Stimulated activated CD8-positive, alpha-beta memory T cell treated with anti-CD3 and anti-CD28 coated beads, Interleukin-2, amount 100 ng/mL, for 1 hour (primary cell): ENCODE measurements at places on chromosomes 11 and 22.

- DNase-seq: no peak
Observed at GRCh38 chr11:102518296-102519094, 12.1 kb downstream of the MMP7 start.

DNA sequence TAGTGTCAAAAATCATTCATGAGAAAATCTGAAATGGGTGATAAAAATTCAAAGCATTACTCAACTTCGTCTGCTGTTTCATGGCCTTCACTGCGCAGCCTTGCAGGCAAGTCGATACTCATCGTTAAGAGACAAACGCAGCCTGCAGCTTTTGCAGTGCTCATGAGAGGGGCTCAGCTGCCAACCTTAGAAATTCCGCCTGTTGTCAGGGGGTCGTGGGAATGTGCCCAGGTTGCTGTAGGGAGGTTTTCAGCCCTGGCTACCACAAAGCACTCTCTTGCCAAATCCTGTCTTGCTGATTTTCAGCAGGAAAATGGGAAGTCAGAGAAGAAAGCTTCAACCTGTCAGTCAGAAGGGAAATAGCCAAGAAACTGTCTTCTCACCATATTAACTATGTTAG lies 25.4 kb upstream of the GRAMD1B start:
- DNase-seq: no peak

DNA sequence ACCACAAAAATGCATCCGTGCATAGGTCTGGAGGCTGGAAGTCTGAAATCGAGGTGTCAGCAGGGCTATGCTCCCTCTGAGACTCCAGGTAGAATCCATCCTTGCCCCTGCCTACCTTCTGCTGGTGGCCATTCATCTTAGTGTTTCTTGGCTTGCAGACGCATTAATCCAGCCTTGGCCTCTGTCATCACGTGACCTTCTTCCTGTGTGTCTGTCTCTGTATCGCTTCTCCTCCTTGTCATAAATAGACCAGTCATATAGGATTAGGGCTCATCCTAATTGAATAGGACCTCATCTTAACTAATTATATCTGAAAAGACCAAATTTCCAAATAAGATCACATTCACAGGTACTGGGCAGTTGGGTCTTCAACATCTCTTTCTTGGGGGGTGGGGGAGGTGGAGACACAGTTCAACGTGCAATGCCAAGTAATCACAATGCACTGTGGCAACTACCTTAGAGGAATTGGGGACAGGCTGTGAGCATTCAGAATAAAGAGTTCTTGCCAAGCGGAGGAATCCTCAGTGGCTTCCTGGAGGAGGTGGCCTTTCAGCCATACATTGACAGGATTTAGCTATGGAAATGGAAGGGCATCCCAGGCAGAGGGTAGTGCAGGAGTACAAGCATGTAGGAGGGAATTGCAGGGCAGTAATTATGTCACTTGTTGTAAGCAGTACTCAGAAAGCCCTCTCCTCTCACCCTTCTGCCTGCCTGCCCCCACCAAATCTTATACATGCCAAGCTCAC lies 96.2 kb upstream of the SYT13 start:
- DNase-seq: no peak

DNA sequence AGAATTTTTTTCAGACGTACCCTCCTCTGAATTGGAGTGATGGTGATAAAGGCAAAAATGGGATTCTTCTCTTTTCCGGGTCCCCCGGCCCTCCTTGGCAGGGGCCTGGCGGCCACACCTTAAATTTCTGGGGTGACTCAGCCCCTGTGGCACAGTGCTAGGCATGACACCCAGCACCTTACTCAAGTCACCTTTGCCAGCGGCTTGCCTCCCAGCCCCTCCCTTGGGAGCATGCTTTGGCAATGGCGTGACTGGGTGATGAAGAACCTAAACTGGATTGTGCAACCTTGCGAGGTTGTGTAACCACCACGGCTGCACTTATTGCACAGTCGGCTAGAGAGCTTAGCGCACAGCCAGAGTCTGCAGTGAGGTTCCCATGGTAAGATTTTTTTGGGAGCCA lies 16.2 kb upstream of the LDLRAD3 start:
- DNase-seq: no peak

GRCh38 chr11:66874232-66874631 lies 17.4 kb downstream of the LRFN4 start:
- no peak for DNase-seq

DNA sequence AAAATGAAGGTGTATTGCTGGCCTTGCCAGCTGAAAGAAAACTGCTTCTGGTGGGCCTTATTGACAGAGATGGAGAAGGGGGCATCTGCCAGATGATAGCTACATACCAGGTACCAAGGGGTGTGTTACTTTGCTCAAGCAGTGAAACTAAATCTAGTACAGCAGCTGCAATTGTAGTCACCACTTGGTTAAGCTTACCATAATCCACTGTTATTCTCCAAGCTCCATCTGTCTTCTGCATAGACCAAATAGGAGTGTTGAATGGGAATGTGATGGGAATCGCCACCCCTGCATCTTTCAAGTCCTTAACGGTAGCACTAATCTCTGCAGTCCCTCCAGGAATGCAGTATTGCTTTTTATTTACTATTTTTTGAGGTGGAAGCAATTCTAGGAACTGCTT lies 45.8 kb upstream of the LIN7C start:
- DNase-seq: no peak

- peak; percentile 6 for DNase-seq
Observed at GRCh38 chr11:20156876-20157613, 3.2 kb downstream of the DBX1 start.

- no peak for DNase-seq
Observed at GRCh38 chr22:48957311-48957986, 870.2 kb downstream of the BRD1 start.

DNA sequence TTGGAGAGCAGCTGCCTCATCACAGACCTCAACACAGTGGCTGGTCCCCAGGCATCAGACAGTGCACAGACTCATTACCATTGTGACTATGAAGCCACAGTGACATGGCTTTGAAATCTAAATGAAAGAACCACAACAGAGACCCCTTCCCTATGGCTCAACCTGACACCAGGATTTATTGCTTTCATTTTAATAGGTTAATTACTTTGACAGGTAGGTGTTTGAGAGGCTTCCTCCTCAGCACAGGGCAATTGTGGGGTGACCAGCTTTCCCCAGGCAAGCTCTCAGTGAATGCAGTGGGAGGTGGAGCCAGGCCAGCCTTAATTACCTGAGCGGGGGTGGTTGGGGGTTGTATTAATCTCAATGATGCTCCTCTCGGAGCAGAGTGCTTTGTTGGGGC lies 102.3 kb downstream of the CHST1 start:
- DNase-seq: no peak

GRCh38 chr22:16960220-16960883 lies 47.7 kb downstream of the GAB4 start:
- DNase-seq: no peak

DNA sequence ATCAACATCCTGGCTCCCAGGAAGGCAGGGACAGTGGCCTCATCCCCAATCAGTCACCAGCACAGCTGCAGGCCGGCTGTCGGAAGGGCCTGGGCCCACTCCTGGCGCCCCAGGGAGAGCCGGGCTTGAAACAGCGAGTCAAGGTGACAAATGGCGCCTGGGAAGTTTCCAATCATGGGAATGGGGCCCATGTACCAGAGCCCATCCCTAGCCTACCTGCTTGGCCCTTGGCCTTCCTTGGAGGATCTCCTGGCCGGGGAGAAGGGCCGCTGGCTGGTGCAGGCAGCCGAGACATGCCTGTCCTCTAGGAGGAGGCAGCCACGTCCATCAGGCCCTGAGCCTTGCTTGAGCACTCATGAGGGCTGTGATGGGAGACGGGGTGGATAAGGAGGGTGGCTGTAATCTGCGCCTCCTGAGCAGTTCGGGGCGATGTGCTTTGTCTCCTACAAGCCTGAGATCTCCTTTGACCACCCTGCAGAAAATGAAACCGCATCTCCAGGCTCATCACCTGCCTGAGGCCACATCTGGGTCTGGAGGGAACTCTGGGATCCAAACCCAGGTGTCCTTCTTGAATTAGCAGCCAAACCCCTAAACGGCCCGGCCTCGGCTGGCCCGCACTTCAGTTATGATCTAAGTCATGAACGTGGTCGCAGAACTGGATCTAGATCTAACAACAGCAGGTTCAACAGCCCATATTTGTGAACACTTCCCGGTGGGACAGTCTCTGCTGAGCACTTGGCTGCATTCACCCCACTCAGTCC lies 862.0 kb downstream of the TBC1D22A start:
- DNase-seq: no peak
